Temporal lobe (tissue), 4 donors: ENCODE measurements at places on chromosomes 3 and 15. TPM values are rescaled to one million over a fixed set of nuclear protein-coding genes. Genes with fewer than 3 reads are reported as not detected.

The ALDH1L1 gene
- 3.4 TPM for total RNA-seq

The STRIT1 gene
- not detected for total RNA-seq

The CPLX3 gene
- 0.49 TPM for total RNA-seq

The PRSS50 gene
- total RNA-seq = 0.25 TPM

The FAM162A gene
- total RNA-seq = 5.7 TPM

The SHC4 gene
- 5.4 TPM for total RNA-seq

The GOLGA6A gene
- total RNA-seq = not detected

The ECE2 gene
- total RNA-seq = 2.7 TPM

The CAPN3 gene
- total RNA-seq = 0.49 TPM
